T47D (cell line): ENCODE measurements at places on chromosomes 2 and 18.

DNA sequence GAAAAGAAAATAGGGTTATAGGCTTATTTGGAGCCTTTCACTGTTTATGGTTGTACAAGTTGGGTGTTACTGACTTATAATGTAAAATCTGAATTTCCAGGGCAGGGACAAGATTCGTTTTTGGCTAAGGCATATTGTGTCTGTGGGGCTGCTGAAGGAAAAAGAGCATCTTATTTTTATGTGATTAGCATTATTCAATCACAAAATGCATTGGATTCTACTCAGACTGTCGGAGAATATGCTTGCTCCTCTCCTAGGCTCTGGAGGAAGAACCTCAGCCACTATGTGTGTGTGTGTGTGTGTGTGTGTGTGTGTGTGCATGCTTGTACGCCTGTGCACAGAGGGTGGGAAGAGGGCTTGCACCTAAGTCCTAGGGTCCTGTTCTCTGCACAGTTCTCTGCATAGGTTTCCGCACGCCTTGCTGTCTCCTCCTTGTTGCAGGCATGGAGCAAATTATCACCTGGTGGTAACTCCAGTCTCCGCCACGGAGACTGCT lies 44.3 kb downstream of the AGAP1 start:
- no peak for DNase-seq

GRCh38 chr2:76808732-76809131 lies 713.4 kb downstream of the LRRTM4 start:
- no peak for DNase-seq

DNA sequence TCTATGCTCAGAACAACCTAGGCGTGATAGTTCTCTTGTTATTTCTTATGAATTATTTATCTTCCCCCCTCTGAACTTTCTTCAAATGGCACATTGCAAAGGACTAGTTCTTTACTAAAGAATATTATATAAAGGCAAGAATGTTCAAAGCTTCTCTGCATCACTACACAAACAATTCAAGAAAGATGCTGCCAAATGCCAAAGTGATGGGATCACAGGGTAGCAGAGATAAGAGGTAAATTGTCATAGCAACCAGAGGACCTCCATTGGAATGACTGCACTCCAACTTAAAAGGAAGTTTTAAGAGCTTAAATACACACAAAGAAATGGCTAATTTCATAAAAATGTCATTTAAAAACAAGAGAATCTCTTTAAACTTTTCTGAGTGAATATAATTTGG lies 72.8 kb downstream of the AQP4 start:
- no peak for DNase-seq

DNA sequence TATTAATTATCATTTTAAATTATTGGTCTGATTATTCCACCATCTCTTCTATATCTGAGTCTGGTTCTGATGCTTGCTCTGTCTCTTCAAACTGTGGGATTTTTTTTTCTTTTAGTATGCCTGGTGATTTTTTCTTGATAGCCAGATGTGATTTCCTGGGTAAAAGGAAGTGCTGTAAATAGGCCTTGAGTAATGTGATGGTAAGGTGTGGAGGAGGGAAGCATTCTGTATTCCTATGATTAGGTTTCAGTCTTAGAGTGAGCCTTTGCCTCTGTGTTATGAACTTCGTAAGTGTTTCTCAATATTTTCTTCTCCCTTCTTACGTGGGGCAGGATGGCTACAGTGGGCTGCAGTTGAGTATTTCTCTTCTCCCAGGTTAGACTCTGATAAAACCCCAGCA lies 103.0 kb downstream of the EHBP1 start:
- DNase-seq = no peak

DNA sequence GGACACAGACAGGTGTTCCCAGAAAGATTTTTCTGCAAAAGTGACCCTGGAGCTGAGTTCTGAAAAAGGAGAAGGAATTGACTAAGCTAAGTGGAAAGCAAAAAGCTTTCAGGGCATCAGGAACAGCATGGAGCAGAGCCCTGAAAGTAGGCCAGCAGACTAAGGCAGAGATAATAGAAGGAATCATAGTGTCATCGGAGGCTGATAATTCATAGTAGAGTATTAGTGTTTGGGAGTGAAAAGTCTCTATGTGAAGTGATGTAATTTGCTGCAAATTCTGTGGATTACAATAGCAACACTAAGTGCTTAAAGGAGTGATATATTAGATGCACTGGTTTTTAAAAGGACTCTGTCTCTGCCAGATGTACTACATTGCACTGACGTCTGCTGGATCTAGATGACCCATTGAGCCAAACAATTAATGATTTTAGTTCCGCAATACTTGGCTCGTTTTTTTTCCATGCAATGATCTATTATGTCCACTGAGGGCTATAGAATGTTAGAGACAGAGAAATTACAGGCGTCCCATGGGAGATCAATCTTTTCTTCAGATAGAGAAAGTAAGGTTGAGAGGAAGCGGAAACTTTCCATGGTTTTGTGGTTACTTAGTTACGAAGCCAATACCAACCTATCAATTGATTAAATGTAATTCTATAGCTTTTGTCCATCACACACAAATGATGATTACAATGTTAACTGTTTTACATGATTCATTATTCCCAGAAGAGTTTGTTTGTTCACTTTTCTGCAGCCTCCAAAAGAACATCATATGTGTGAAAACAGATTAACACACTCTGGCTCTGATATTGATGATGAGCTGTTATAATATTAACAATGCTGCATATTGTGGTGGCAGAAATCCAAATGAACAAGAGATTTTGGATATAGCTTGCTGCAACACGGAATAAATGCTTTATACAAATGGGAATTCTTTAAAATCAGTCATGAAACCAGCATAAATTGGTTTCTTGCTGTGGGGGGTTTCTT lies 143.7 kb downstream of the MC4R start:
- DNase-seq = no peak

GRCh38 chr2:50722776-50723175 lies 309.2 kb downstream of the NRXN1 start:
- DNase-seq = no peak

GRCh38 chr2:19474128-19474527 lies 115.7 kb upstream of the OSR1 start:
- DNase-seq = peak; percentile 10

- DNase-seq = no peak
Measured at GRCh38 chr2:179272406-179273192, 8.0 kb upstream of the SESTD1 start.

DNA sequence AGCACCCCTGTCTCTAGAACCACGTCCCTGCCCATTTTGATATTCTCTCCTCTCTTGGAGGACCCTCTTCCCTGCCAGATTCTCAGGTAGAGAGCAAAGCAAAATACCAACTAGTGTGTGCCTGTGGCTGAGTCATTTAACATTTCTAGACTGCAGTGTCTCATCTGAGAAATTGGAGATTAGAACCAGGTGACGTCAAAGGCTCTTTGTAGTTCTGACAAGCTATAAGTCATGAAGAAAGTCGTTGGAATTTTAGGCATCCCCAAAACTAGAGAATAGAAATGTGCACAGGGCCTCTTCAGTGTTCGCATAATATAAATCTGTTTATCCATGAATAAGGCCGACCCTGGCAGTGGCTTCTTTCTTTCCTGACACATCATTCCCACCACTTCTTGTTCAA lies 74.4 kb upstream of the TANC1 start:
- no peak for DNase-seq

DNA sequence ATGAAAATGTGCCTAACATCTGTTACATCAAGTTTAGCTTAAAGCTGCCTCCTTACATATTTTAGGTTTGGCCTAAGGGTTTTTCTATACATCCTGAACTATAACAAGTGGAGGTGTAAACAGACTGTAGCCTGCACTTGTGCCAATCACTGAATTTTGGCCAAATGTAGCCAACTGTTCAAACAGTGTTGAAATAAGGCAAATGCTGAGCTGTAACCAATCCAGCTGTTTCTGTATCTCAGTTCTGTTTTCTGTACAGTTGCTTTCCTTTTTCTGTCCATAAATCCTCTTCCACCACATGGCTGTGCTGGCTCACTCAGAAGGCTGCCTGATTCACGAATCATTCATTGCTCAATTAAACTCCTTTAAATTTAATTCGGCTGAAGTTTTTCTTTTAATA lies 19.2 kb upstream of the CAPN13 start:
- no peak for DNase-seq

GRCh38 chr2:145412155-145412554 lies 892.2 kb upstream of the ZEB2 start:
- no peak for DNase-seq

DNA sequence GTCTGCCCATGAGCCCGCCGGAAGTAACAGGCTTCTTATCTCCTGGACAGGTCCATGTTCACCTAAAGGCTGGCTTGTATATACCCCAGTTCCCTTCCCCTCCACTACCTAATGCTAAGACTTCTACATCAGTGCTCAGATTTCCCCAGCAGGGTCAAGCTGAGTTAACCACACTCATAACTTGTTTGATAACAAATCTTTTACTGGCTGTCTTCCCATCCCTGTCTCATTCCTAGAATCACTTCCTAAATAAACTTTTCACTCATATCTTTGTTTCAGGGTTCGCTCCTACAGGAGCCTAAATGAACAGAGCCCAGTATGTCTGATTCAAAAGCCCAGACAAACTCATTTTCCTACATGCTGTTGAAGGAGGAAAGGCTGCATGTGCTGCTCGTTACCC lies 94.0 kb upstream of the SOX11 start:
- DNase-seq = no peak

- no peak for DNase-seq
Measured at GRCh38 chr2:27707462-27708256, 44.0 kb downstream of the SLC4A1AP start.

DNA sequence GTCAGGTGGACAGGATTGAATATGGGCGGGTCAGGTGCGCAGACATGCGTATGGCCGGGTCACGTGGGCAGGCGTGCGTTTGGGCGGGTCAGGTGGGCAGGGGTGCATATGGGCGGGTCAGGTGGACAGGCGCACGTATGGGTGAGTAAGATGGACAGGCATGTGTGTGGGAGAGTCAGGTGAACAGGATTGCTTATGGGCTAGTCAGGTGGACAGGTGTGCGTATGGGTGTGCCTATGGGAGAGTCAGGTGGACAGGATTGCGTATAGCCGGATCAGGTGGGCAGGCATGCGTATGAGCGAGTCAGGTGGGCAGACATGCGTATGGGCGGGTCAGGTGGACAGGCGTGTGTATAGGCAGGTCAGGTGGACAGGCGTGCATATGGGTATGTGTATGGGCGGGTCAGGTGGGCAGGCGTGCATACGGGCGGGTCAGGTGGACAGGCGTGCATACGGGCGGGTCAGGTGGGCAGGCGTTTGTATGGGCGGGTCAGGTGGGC lies 30.3 kb upstream of the KLF11 start:
- DNase-seq = no peak

- peak; percentile 83 for DNase-seq
Measured at GRCh38 chr2:174341293-174341994, 6.7 kb downstream of the SP9 start.

DNA sequence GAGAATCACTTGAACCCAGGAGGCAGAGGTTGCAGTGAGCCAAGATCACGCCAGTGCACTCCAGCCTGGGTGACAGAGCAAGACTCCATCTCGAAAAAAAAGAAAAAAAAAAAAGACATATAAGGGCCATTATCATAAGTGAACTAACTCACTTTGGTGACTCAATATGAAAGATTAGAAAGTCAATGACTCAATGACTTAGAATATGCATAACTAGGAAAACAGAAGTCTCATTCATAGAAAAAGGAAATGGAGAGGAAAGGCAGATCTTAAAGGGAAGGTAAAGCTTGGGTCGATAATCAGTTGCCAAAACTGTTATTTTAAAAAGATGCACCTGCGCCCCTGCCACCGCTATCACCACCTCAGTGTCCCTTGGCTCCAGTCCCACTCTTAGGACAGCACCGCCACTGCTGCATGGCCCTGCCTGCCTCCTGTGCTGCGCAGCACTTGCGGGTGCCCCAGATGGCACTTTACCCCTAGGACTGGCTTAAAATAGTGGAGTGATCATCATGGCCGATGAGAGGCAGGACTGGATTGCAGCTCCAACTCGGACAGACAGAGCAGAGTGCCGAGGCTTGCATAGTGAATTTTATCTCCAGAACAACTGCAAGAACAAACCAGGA lies 54.7 kb downstream of the INO80D start:
- DNase-seq = no peak

DNA sequence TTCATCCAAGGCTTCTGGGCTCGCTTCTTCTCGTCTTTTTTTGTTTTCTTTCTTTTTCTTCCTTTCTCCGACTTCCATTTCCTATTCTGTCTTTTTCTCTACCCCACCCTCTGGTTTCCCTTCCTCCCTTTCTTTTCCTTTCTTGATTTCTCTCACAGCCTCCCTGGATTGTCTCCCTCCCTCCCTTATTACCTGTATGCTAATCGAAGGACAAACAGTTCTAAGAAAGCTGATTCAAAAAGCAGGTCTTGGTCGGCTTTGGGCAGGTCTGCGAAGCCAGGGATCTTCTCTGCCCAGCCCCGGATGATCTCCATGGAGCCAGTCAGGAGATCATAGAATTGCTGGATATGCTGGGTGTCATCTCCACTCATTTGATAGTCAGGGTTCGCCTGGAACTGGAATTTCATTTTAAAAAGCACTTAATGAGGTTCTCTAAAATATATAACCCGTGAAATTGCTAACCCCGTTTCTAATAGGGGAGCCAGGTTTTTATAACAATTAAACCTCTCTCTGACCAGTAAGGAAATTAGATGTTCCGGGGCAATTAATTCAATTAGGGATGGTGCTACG lies 5.9 kb downstream of the NR4A2 start:
- no peak for DNase-seq

DNA sequence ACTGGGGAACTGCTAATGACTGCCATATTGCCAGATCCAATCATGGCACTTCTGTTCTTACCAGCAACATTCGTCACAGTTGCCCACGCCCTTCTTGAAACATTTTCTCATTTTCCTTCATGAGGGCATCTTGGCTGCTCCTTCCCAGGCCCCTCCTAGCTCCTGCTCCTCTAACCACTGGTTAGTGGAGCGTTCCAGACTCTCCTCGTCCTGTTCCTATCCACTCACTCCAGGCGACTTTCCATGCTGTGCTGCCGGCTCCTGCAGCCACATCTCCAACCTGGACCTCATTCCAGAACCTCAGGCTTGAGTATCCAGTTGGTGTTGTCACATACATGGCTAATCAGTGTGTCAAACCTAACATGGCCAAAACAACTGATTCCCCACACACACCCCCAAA lies 1.3 kb upstream of the ADI1 start:
- no peak for DNase-seq

GRCh38 chr2:102040229-102040628 lies 48.5 kb downstream of the IL1R2 start:
- DNase-seq = no peak

- DNase-seq = no peak
Measured at GRCh38 chr2:169493360-169493759, 14.1 kb downstream of the BBS5 start.

GRCh38 chr2:208827109-208827508 lies 420.5 kb downstream of the PTH2R start:
- DNase-seq = no peak

- no peak for DNase-seq
Measured at GRCh38 chr2:70475266-70475665, 78.4 kb downstream of the TGFA start.
